GM03348 (cell line): ENCODE measurements at places on chromosomes 2 and 18.

DNA sequence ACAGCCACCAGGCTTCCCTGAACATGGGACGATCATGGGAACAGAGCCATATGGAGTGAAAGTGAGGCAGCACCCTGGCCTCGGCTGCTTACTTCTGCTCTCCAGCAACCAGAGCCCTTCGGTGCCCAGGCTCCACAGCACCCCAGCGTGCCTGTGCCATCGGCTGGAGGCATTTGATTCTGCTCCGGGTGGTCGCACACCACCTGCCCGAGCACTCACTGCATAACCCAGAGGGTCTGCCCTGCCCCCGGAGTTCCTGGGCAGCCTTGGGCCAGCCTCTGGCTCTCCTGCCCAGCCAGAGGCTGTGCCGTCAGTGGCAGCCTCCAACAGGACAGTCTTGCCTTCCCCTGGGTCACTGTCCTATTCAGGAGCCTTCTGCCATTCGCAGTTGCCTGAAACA is 3.9 kb downstream of the ASTL start:
- DNase-seq = no peak

DNA sequence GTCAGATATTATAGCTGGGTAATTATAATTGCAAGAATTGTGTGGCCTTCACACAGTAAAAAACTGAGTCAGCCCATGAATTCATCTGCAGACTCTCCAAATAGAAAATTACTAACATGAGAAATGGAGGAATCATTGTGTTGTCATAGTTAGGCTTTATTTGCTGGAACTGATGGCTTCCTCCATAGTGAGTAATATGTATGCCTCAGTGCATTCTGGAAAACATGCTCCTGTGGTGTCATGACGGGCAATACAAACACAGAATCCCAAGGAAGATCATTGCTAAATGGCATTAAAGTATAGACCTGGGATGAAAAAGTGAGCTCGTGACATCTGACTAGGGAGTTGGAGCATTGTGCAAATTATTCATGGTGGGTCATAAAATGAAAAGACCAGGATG is 23.6 kb upstream of the NMS start:
- no peak for DNase-seq

GRCh38 chr2:3309496-3310355 is 67.9 kb downstream of the EIPR1 start:
- DNase-seq = no peak

- DNase-seq = no peak
Measured at GRCh38 chr2:169339657-169340056, 22.7 kb downstream of the LRP2 start.

DNA sequence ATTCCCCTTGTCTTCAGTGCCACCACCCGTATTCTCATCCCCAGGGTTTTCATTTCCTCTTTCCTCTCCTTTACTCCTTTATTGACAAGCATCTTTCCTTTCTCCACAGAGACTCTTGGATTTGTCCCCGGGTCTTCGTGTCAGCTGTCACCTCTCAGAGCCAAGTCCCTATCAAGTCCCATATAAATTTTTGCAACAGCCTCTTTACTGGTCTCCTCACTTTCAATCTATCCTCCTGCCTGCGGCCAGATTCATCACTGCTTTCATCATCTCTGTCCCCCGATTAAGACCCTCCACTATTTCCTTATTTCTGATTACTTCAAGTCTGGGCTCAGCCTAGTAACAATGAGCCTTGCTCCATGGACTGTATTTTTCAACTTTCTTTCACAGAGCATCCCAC is 113.8 kb downstream of the CTAGE1 start:
- DNase-seq = no peak

GRCh38 chr2:1605102-1606045 is 138.9 kb downstream of the PXDN start:
- peak; percentile 66 for DNase-seq

GRCh38 chr2:113851640-113852039 is 38.2 kb upstream of the ACTR3 start:
- DNase-seq = no peak
